Body of pancreas (tissue), 4 donors: ENCODE measurements at places on chromosomes 7 and 10.

GRCh38 chr10:88608780-88609179 is 22.2 kb downstream of the LIPJ start:
- H3K27ac ChIP-seq, result no peak overlapping the region
- no peak overlapping the region for H3K4me3 ChIP-seq
- no peak for DNase-seq
- H3K36me3 ChIP-seq, result no peaks in the 10 kb centered on the region
- no peaks in the 10 kb centered on the region for H3K27me3 ChIP-seq

GRCh38 chr10:3128379-3129130 is 44.0 kb downstream of the PITRM1 start:
- no peak for DNase-seq
- H3K4me1 ChIP-seq, result peaks cover 15% of the 10 kb centered on the region
- no peaks in the 10 kb centered on the region for H3K27me3 ChIP-seq
- no peak overlapping the region for H3K4me3 ChIP-seq
- no peaks in the 10 kb centered on the region for H3K36me3 ChIP-seq

GRCh38 chr7:134420424-134421125 is 38.3 kb downstream of the AKR1B1 start:
- no peaks in the 10 kb centered on the region for H3K27me3 ChIP-seq
- no peak overlapping the region for H3K4me3 ChIP-seq
- H3K36me3 ChIP-seq, result no peaks in the 10 kb centered on the region
- peaks cover 4% of the 10 kb centered on the region for H3K4me1 ChIP-seq
- peak; percentile 69 for DNase-seq
- no peak overlapping the region for H3K27ac ChIP-seq

DNA sequence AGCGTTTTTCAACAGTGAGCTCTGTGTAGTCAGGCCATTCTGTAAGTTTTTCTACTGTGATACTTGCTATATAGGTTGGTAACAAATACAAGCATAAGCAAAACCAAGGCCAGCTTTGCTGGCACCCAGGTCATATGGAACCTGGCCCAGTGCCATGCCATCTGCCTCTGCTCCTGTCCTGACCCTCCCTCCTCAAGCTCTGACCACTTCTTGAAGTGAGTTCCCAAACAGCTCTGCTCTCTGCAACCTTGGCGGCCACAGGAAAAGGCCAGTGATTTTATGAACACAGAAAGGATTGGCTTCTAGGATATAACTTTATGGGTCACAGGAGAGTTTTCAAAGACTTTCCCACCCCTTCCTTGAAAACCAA is 12.8 kb downstream of the NOD1 start:
- H3K4me1 ChIP-seq, result peaks cover 24% of the 10 kb centered on the region
- H3K27me3 ChIP-seq, result no peaks in the 10 kb centered on the region
- no peak overlapping the region for H3K4me3 ChIP-seq
- H3K36me3 ChIP-seq, result no peaks in the 10 kb centered on the region
- H3K27ac ChIP-seq, result no peak overlapping the region

- no peak overlapping the region for H3K4me3 ChIP-seq
- H3K27ac ChIP-seq, result no peak overlapping the region
- no peak for DNase-seq
- no peaks in the 10 kb centered on the region for H3K27me3 ChIP-seq
- H3K36me3 ChIP-seq, result no peaks in the 10 kb centered on the region
Measured at GRCh38 chr7:147639037-147639436, 951.5 kb upstream of the C7orf33 start.

DNA sequence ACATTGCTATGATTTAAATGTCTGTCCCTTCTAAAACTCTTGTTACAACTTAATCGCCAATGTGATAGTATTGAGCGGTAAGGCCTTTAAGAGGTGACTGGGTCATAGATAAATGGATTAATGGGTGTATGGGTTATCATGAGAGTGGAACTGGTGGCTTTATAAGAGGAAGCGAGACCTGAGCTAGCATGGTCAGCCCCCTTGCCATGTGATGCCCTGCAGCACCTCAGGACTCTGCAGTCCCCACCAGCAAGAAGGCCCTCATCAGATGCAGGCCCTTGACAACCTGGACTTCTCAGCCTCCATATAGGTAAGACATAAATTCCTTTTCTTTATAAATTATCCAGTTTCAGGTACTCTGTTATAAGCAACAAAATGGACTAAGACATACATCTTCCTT is 15.6 kb downstream of the PARP12 start:
- H3K27me3 ChIP-seq, result no peaks in the 10 kb centered on the region
- no peak overlapping the region for H3K27ac ChIP-seq
- no peaks in the 10 kb centered on the region for H3K36me3 ChIP-seq
- H3K4me3 ChIP-seq, result no peak overlapping the region
- DNase-seq, result no peak

DNA sequence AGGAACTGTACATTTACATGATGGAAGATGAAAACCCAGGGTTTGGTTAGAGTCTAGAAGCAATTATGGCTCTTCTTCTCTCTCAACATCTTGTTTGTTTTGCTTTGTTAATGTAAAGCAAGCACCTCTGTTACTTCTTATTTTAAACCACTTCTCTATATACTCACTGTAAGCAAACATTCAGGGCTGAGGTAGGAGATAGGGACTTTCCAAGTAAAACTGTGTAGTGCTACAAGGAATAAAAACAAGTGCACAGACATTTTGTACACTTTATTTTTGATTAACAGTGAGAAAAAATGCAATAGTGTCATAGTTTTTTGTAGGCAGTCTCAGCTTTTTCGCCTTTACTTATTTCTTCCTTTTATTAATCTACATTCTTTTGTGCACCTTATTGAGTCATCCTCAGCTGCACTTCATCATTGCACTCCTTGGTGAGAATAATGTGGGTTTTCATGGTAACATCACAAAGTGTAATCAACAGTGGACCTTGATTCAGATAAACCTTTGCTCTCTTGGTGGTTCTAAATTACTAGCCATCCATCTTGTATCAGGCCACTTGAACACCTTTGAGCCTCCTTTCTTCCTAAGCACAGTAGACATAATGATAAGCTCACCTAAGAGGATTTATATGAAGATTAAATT is 52.9 kb downstream of the ELMO1 start:
- no peaks in the 10 kb centered on the region for H3K4me1 ChIP-seq
- no peak for DNase-seq
- H3K4me3 ChIP-seq, result no peak overlapping the region
- no peak overlapping the region for H3K27ac ChIP-seq
- no peaks in the 10 kb centered on the region for H3K27me3 ChIP-seq

GRCh38 chr7:48041653-48041970 is 6.3 kb downstream of the C7orf57 start:
- no peak for DNase-seq
- H3K27ac ChIP-seq, result no peak overlapping the region
- no peak overlapping the region for H3K4me3 ChIP-seq
- H3K4me1 ChIP-seq, result no peaks in the 10 kb centered on the region

GRCh38 chr7:17062151-17063044 is 180.6 kb upstream of the AGR3 start:
- no peak overlapping the region for H3K27ac ChIP-seq
- H3K4me1 ChIP-seq, result no peaks in the 10 kb centered on the region
- H3K4me3 ChIP-seq, result no peak overlapping the region
- no peak for DNase-seq

GRCh38 chr7:41892356-41893100 is 189.6 kb upstream of the INHBA start:
- no peak for DNase-seq
- no peaks in the 10 kb centered on the region for H3K36me3 ChIP-seq
- no peak overlapping the region for H3K4me3 ChIP-seq
- H3K27ac ChIP-seq, result no peak overlapping the region
- no peaks in the 10 kb centered on the region for H3K27me3 ChIP-seq

GRCh38 chr10:92395271-92395670 is 104.3 kb downstream of the MARCHF5 start:
- no peaks in the 10 kb centered on the region for H3K36me3 ChIP-seq
- H3K4me1 ChIP-seq, result no peaks in the 10 kb centered on the region
- H3K27me3 ChIP-seq, result no peaks in the 10 kb centered on the region
- no peak overlapping the region for H3K4me3 ChIP-seq

- no peaks in the 10 kb centered on the region for H3K27me3 ChIP-seq
- H3K4me3 ChIP-seq, result no peak overlapping the region
- DNase-seq, result no peak
- H3K36me3 ChIP-seq, result no peaks in the 10 kb centered on the region
- peaks cover 22% of the 10 kb centered on the region for H3K4me1 ChIP-seq
- H3K27ac ChIP-seq, result no peak overlapping the region
Measured at GRCh38 chr7:116969371-116969902, 16.1 kb downstream of the ST7 start.

- H3K27me3 ChIP-seq, result no peaks in the 10 kb centered on the region
- no peak overlapping the region for H3K4me3 ChIP-seq
- no peaks in the 10 kb centered on the region for H3K4me1 ChIP-seq
- H3K27ac ChIP-seq, result no peak overlapping the region
Measured at GRCh38 chr7:102064361-102065025, 222.2 kb upstream of the SH2B2 start.

DNA sequence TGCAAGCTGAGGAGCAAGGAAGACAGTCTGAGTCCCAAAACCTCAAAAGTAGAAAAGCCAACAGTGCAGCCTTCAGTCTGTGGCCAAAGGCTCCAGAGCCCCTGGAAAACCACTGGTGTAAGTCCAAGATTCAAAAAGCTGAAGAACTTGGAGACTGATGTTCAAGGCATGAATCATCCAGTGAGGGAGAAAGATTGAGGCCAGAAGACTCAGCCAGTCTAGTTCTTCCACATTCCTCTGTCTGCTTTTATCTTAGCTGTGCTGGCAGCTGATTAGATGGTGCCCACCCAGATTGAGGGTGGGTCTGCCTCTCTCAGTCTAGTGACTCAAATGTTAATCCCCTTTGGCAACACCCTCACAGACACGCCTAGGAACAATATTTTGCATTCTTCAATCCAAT is 20.1 kb upstream of the MDFIC start:
- DNase-seq, result no peak
- H3K4me3 ChIP-seq, result no peak overlapping the region
- H3K27ac ChIP-seq, result no peak overlapping the region

GRCh38 chr7:48173756-48174382 is 2.6 kb downstream of the ABCA13 start:
- no peak for DNase-seq
- H3K27me3 ChIP-seq, result no peaks in the 10 kb centered on the region
- H3K4me1 ChIP-seq, result no peaks in the 10 kb centered on the region

DNA sequence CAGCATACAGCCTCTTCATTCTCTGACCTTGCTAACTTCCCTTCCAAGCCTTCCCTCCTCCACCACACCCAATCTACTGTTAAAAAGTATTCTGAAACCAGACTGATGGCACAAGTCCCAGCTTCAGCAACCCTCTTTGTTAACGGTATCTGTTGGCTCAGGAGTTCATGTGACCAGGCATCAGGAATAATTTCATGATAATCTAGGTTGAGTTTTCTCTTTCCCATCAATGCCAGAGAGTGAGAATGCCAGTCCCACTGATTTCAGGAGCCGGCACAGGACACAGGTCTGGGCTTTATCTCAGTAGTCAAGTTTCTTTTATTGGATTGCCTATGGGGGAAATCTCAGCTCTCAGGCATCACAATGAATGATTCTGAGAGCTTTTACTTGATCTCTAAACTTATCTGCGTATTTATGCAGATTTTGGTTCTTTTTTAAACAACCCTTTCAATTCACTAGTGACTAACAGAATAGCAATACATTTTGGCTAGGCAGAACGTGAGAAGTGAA is 231.0 kb upstream of the LYZL1 start:
- no peaks in the 10 kb centered on the region for H3K4me1 ChIP-seq
- no peak overlapping the region for H3K27ac ChIP-seq
- peak; percentile 33 for DNase-seq
- H3K36me3 ChIP-seq, result no peaks in the 10 kb centered on the region
- no peaks in the 10 kb centered on the region for H3K27me3 ChIP-seq

DNA sequence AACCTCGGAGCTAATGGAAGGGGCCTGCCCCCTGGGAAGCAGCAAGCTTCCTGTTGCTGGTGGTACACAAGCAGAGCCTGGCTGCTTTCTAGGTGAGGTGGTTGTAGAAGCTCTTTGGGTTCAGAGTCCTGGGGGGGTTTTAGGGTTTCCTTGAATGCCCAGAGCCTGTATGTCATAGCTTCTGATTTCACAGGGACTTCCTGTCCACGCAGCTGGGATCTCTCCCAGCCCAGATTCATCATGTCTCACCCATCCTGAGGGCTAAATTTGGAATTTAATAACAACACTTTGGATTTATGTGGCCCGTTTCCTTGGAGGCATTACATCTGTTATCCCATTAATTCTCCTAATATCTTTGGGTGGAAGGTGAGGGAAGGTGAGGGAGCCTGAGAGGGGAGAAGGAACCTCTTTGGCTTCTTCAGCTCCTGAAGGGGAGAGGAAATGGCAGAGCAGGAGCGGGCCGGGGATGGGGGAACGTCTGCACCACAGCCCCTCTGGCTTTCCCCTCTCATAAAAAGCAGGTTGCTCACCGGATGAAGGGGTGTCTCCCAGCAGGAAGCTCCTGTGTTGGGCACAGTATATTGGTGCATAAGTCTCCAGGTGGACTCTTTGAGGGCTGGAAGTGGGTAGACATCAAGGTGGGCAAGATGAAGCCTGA is 19.7 kb downstream of the RPS24 start:
- DNase-seq, result no peak
- H3K4me1 ChIP-seq, result no peaks in the 10 kb centered on the region
- H3K36me3 ChIP-seq, result no peaks in the 10 kb centered on the region
- no peaks in the 10 kb centered on the region for H3K27me3 ChIP-seq

DNA sequence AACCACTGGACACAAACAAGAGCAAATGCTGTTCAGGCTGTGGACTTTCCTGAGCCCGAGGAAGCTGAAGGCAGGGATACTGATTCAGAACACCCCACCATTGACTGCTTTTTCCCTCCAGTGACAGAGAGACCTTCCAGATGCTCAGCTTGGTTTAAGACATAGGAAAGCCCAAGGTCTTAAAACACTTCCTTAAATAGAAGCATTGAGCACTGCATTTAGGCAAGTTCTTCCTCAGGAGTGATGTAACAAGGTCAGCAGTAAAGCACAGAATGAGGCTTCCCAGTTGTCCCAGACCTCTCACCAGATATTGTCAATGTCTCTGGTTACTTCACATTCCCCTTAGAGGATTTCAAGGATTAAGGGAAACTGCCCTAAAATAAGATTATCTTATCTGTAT is 19.6 kb upstream of the CDCA7L start:
- DNase-seq, result no peak
- H3K27ac ChIP-seq, result no peak overlapping the region
- no peak overlapping the region for H3K4me3 ChIP-seq
- no peaks in the 10 kb centered on the region for H3K36me3 ChIP-seq
- H3K27me3 ChIP-seq, result no peaks in the 10 kb centered on the region

DNA sequence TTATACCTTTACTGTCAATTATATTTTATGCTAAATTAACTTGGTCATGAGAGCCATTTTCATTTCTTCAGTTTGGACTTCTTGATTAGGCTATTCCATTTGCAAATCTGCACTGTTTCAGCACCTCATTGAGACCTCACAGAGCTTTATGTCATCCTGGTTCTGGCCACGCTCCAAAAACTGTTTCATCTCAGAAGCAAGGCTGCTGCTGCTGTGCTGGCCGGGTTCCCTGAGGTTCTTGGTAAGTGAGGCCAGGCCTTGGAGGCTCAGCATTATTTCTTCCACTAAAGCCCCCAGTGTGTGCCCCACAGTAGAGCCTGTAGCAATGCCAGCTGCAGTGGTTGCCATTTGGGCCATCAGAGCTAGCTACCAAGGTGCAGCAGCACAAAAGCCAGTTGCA is 7.8 kb upstream of the ZNF485 start:
- no peaks in the 10 kb centered on the region for H3K36me3 ChIP-seq
- peaks cover 8% of the 10 kb centered on the region for H3K4me1 ChIP-seq
- no peak overlapping the region for H3K4me3 ChIP-seq
